Mammary epithelial cell (primary cell): ENCODE measurements at places on chromosomes 2 and 18. TPM values are rescaled to one million over a fixed set of nuclear protein-coding genes. Genes with fewer than 3 reads are reported as not detected.

Gene GTF2A1L
- polyA plus RNA-seq, result not detected

Gene LCT
- polyA plus RNA-seq, result 0.01 TPM

Gene D2HGDH
- 8.2 TPM for polyA plus RNA-seq

Gene TRIM43
- polyA plus RNA-seq, result 0.09 TPM

Gene ERFE
- 0.60 TPM for polyA plus RNA-seq

Gene ASXL2
- polyA plus RNA-seq, result 11.4 TPM

Gene LYPD1
- polyA plus RNA-seq, result not detected

Gene AQP4
- not detected for polyA plus RNA-seq

Gene TTC32
- polyA plus RNA-seq, result 4.8 TPM

Gene WDCP
- 10.2 TPM for polyA plus RNA-seq

Gene TEX44
- not detected for polyA plus RNA-seq

Gene MYL1
- not detected for polyA plus RNA-seq

Gene GCG
- polyA plus RNA-seq, result not detected

Gene IL37
- not detected for polyA plus RNA-seq

Gene RSAD2
- polyA plus RNA-seq, result 0.02 TPM

Gene CDCA7
- 34.4 TPM for polyA plus RNA-seq

Gene DSG4
- polyA plus RNA-seq, result 0.15 TPM

Gene HRH4
- polyA plus RNA-seq, result not detected

Gene HOXD13
- not detected for polyA plus RNA-seq

Gene LBX2
- polyA plus RNA-seq, result 0.10 TPM

Gene LYPD6B
- polyA plus RNA-seq, result 0.29 TPM

Gene KCNIP3
- 5.4 TPM for polyA plus RNA-seq

Gene BOK
- 23.3 TPM for polyA plus RNA-seq

Gene TMEM198
- polyA plus RNA-seq, result 2.0 TPM

Gene CCDC85A
- polyA plus RNA-seq, result 0.01 TPM

Gene CRACDL
- polyA plus RNA-seq, result 4.7 TPM
